NCI-H1092 treated with DMSO at 0.1 percent for 48 hours (cell line): ENCODE measurements at places on chromosomes 3 and 15.

DNA sequence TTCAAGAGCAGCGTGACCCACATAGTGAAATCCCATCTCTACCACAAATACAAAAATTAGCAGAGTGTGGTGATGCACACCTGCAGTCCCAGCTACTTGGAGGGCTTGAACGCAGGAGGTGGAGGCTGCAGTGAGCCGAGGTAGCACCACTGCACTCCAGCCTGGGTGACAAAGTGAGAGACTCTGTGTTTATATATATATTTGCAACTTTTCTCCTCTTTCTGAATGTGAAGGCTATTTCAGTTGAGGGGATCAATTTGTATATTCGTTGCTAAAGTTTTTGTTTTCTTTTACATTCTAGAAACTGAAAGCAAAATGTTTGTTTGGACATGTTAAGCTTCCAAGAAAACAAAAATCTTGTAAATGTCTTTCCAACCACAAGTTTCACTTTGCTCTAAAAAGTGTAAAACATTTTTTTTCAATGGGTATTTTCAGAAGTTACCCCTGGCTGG, 29.8 kb upstream of the FAM98B start:
- DNase-seq = no peak

GRCh38 chr3:78986416-78987101, 781.2 kb downstream of the ROBO1 start:
- DNase-seq = no peak

DNA sequence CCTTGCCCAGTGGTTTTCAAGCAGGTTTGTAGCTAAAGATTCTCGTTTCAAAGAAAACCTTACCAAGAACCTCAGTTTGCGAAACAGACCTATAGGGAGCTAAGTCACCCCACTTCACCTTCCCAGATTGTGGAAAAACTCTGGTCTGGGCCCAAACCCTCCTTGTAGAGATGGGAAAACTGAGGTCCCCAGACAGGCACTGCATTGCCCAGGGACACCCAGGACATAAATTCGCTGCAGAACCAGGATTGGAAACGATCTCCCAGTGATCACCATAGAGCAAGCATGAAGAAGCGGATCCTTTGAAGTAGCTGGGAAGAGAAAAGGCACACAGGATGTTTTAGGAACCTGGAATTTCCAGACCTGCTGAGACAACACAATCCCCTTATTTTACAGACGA, 85.6 kb upstream of the PIAS1 start:
- DNase-seq = no peak

GRCh38 chr3:113000691-113001090, 9.9 kb downstream of the GTPBP8 start:
- no peak for DNase-seq

GRCh38 chr3:5021116-5022092, 42.2 kb downstream of the BHLHE40 start:
- no peak for DNase-seq

DNA sequence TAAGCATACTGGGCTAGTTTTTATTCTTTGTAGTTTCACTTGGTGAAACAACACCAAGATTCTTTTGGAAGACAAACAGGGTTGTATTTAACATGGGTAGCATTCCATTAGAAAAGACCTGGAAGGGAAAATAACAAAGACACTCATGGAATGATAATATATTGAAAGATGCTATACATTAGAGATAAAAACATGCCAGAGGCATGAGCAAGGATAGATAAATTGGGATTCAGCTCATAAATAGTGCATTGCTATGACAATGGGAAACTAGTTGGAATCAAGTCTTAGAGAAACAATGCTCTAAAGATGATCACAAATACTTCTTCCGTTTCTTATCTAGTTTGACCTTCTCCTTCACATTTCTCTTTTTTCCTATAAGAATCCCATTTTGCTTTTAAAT, 677.4 kb downstream of the ZNF385D start:
- no peak for DNase-seq

DNA sequence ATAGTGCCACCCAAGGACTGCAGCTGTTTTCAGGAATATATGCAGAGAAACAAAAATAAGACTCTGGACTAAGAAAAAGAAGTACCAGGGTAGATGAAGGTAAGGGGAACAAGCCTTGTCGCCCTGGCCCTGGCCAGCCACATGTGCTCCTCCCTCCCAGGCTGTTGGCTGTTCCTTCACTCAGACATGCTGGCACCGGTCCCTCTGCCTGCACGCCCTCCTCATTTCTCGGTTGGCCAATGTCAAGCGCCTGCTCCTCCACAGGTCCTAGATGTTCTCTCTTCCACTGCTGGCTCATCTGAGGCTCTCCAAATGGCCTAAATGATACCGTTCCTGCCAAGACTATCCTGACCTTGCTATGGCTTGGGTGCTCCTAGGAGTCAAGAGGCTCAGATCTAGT, 288.4 kb upstream of the LYSMD4 start:
- DNase-seq = no peak

GRCh38 chr3:63400246-63400860, 122.2 kb downstream of the SYNPR start:
- no peak for DNase-seq

GRCh38 chr15:72272997-72273352, 621 bp upstream of the PARP6 start:
- DNase-seq = no peak

DNA sequence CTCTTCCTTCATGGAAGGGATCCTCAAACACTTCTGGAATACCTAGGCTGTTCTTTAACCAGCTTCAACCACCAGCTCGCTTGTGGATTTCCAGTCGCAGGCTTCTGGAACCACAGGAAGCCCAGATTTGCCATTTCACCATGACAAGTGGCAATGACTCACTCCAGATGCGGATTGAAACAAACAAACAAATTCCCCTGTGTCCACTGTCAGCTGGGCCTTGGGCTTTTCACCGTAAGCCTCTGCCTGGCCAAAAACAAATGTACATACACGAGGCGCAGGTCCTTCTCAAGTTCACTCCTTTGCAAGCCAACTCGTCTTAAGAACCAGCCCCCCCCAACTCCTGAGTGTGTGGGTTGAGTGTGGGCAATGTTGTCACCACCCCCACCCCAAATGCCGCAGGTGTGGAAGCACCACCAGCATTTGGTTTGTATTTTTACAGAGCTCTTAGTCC, 8.8 kb downstream of the BCL6 start:
- no peak for DNase-seq

- DNase-seq = no peak
These were observed 178.4 kb downstream of the ATP10A start for GRCh38 chr15:25684521-25685431.

GRCh38 chr3:157836022-157836421, 270.2 kb downstream of the SHOX2 start:
- no peak for DNase-seq

DNA sequence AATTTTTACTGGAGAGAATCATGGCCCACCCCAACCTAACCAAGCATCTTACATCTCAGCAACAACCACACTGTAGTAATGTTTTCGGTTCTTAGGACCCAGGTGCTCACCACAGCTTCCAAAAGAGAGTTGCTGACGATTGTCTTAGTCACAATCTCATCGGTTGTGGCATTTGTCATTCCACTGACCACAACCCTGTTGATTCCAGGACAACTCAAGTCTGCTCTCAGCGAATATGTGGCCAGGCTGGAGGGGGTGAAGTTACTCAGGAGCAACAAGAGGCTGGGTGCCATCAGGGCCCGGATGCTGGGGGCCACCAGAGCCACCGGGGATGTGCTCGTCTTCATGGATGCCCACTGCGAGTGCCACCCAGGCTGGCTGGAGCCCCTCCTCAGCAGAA, 25.9 kb downstream of the GALNT15 start:
- no peak for DNase-seq

GRCh38 chr3:100563228-100563627, 46.2 kb upstream of the ADGRG7 start:
- no peak for DNase-seq

- DNase-seq = no peak
These were observed 63.9 kb downstream of the CHAC1 start for GRCh38 chr15:41017066-41017735.

DNA sequence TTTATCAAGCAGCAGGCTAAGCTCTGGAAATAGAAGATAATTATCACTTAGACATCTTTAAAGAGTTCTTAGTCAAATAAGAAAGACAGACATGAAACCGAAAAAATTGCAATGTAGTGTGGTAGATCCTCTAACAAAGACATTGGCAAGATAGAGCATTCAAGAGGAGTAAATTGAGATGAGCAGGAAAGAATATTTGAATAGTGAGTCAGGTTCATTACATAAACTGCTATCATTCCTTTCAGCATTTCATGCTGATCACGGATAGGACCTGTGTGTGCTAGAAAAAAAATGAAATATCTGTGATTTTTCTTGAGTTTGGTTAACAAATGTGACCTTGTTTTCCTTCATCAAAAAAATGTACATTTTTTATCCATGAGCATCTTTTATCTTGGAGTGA, 460.9 kb downstream of the OTOL1 start:
- no peak for DNase-seq

DNA sequence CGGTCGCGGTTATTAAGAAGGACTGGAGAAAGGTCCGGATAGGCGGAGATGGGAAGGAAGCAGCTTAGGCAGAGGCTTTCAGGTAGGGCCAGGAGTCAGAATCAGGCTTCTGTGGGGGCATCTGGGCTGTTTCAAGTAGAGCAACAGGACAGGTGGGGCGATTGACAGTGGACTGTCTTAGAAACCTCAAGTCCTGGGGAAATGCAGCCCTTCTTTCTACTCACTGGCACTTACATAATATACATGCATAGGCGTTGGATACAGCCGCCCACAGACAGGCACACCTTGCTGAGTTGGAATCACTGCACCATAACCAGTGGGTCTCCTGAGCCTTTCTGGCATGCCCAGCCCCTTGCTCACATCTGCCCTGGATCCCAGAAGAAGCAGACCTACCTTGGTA, 730 bp downstream of the MYD88 start:
- no peak for DNase-seq

GRCh38 chr15:66290518-66290917, 2.9 kb upstream of the DIS3L start:
- DNase-seq = no peak

DNA sequence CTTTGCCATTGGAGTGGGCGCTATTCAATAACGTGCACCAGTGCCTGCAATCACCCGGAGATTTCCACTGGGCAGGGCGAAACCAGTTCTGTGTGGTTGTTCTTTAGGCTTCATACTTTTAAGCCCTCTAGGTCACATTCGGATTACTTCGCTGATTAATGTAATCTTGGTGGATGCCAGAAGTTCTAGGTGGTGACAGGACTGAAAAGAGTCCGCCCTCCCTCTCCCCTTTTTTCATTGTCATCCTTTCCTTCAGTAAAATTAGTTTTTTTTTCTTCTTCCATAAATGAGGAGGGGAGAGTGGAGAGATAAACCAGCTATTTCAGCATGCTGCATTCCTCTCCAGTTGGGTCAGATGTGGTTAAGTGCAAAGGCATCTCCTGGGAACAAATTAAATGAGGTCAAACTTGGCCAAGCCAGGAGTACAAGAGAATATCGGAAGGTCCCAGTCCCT, 2.3 kb upstream of the SLC2A2 start:
- no peak for DNase-seq

GRCh38 chr3:160069986-160070385, 81.4 kb downstream of the IL12A start:
- DNase-seq = no peak

DNA sequence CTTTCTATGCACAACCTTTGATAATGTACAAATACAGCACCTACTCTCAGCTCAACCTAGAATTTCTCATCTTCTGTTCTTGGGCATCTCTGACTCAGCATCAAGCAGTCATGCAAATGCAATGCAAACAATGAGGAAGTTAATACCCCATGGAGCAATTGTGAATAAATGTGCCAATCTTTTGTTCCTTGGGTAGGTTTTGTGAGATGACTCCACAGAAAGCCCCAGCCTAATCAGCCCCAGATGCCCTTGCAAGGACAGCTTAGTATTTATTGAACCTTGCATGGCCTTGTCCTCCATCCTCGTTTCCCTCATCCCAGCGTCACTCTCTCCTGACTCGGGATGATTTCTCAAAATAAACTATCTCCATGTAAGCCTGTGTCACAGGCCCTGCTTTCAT, 494.7 kb upstream of the NECTIN3 start:
- DNase-seq = no peak

DNA sequence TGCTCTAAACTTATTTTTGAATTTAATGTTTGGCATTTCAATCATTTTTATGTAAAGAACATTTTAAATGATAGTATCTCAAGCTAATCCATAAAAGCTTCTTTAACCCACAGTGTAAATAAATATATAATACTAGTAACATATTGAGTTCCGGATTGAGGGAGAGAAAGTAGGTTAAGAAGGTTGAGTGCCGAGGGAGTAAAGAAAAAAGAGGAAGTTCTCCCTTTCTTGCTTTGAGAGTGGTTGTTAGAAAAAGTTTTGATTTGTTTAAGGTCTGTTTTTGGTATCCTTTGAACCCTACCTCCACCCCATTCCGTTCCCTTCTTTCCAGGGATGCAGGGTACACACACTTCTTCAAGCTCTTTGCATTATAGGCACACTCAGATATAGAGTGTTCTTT, 130.8 kb downstream of the VPS8 start:
- DNase-seq = no peak

GRCh38 chr15:60784483-60785254, 305.7 kb upstream of the ICE2 start:
- DNase-seq = no peak

DNA sequence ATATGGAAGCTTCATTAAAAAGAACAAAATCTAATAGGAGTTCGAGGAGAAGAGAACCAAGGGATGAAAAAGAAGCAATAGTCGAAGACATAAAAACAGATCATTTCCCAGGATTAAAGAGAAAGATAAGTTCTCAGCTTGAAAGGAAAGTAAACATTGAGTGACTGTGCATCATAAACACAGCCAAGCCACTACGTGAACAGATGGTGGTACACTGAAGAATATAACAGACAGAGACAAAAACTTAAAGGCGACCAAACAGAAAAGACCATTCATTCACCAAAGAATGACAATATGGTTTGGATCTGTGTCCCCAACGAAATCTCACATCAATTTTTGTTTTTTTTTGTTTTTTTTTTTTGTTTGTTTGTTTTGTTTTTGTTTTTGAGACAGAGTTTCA, 210.8 kb upstream of the LINGO1 start:
- no peak for DNase-seq

DNA sequence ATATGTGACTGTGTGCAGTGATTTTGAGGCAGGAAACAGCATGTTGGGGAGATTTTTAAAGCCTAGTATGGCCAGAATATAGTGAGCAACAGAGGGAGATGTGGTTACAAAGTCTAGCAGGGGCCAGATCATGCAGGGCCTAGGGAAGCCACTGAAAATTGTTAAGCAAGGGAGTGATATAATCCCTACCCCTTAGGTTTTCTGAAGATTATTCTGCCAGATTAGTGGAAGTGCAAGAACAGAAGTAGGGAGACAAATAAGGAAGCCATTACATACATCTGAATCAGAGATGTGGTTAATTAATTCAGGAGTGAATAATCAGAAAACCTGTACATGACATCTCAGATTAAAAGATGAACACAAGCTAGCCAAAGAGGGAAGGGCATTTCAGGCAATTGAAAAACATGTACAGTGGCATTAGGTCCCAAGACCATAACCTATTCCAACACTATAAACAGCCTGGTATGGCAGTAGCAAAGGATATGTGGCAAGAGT, 54.8 kb downstream of the MSL2 start:
- no peak for DNase-seq

DNA sequence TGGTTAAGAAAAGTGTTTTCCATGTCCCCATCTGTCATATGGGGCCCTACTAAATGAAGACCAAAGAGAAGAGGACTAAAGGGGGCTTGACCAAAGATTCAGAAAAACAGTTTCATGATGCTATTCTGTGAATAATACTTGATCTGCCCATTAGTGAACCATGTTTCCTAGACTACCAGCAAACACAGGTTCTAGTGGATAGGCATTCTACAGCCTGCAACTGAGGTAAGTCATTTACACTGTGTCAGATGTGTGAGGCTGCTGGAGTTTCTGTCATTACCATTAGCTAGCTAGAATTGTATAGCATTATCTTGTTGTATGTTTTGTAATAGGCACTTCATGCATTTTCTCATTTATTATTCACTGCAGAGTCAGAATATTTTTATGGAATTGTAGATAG, 6.6 kb downstream of the GPR171 start:
- DNase-seq = no peak
